Stimulated activated CD4-positive, alpha-beta T cell treated with anti-CD3 and anti-CD28 coated beads, Interleukin-4, amount 100 ng/mL, for 48 hours (primary cell): ENCODE measurements at places on chromosomes 7 and 10.

GRCh38 chr10:101195921-101196320, 33.3 kb downstream of the LBX1 start:
- DNase-seq, result no peak

DNA sequence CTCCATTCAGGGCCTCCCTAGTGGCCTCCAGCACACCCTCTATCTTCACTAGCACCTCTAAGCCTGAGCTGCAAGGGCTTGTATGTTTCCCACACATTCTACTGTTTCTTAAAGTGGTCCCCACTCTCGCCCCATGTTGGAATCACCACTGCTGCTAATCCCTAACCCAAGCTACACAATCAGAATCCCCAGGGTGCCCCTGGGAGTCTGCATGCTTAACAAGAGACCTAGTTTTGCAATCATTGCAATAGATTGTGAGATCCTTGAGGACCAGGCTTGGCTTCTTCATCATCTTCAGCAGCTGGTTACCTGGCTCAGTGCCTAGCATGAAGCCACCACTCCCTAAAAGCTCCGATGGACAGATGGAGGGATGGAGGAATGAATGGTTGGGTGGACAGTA, 113.9 kb downstream of the MYOF start:
- DNase-seq, result no peak

GRCh38 chr7:37109016-37109683, 339.5 kb downstream of the ELMO1 start:
- no peak for DNase-seq

DNA sequence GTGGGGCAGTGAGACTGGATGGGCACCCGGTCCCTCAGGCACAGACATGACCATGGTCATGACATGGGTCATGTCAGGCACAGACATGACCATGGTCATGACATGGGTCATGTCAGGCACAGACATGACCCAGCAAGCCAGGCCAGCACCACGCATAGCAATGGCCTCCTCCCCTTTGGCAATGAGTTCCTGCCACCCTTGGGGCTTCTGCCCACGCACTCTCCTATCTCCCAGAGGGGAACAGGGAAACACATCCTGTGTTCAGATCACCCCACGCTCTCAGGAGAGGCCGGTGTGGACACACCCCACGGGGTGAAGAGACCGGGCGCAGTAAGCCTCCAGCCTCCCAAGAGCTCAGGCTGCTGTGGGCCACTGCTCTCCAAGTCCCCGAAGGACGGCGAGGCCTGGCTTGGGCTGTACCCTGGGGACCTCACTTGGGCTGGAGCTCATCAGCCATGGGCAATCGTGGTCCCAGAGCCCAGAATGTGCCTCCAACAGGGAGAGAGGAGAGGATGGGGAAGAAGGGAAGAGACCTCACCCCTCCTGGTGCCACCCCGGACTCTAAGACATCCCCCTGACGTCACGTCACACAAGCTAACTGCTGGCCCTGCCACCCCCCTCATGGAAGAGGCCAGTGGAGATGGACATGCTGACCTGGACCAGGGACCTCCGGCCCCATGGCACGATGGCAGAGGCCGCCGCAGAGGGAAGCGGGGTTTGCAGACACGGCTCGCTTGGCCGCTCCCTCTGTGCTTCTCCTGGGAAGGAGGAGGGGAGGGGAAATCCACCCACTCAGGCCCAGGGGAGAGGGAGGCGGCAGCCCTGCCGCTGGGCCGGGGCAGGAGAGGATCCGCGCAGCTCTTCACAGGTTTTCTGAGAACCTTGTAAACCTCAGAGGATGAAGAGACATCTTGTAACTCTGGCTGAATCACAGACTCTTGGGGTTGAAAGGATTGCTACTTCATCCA, 269.6 kb downstream of the ELFN1 start:
- DNase-seq, result no peak

DNA sequence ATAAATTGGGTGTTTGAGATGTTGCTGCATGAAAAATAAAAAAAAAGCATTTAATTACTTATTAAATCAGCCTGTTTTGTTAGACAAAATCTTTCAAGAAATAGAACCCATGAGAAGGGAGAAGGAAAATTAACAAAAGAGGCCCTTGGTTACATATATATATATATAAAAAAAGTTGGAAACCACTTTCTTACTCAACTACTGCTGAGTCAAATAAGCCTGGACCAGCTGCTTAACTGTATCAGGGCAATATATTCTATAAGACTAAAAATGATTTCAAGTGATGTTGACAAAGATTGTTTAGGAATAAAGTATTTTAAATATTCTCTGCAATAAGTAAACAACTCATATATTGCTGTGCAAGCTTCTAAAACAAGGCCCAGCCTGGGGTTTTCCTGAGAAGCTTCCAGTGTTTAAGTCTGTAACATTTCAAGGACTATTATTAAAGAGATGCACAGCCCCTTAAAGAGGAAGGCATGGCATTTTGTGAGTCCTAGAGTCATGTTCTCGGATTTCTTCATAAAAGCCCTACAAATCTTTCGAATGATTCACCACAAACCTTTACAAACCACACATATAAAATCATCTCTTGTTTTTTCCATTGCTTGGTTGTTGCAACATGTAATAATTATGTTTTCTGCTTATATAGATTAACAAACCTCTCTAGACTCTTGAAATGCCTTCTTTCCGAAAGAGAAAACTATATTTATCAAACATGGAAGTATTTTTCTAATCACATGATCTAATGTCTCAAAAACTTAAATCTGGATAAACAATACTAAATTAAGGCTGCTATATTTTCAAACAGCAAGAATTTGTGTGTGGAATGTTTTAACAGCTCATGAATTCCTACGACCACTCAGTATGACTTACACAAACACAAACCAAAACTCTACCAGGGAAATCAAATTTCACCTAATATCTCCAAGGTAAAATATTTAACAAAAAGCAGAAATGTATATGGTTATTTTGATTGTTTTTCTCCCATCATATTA, 14.3 kb downstream of the JAZF1 start:
- no peak for DNase-seq

DNA sequence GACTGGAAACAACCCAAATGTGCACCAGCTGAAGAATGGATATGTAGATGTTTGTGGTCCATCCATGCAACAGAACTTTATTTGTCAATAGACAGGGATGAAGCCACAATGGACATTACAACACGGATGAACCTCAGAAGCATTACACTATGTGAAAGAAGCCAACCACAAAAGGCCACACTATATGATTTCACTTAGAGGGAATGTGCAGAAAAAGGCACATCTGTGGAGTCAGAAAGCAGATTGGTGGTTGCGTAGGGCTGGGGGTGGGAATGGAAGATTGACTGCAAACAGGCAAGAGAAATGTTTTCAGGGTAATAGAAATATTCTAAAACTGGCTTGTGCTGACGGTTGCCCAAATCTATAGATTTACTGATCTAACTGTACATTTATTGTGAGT, 34.3 kb upstream of the WASHC2A start:
- DNase-seq, result no peak

GRCh38 chr10:9166770-9167169, 1112.3 kb downstream of the GATA3 start:
- no peak for DNase-seq

DNA sequence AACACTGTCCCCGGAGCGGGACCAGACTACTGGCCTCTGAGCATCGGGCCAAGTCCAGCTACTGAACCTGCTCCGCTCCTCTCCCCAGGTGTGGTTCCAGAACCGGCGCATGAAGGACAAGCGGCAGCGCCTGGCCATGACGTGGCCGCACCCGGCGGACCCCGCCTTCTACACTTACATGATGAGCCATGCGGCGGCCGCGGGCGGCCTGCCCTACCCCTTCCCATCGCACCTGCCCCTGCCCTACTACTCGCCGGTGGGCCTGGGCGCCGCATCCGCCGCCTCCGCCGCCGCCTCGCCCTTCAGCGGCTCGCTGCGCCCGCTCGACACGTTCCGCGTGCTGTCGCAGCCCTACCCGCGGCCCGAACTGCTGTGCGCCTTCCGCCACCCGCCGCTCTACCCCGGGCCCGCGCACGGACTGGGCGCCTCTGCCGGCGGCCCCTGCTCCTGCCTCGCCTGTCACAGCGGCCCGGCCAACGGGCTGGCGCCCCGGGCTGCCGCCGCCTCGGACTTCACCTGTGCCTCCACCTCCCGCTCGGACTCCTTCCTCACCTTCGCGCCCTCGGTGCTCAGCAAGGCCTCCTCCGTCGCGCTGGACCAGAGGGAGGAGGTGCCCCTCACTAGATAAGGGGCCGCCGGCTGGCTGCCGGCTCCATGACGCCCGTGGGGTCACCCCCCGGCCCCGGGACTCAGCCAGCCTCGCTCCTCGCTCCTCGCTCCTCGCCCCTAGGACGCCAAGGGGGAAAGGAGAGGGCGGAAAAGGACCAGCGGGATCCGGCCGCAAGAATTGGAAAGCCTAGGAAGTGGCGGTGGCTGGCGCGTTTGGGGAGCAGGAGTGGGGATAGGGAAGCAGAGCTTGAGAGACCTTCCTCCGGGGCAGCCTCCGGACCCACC, 3.4 kb downstream of the EVX1 start:
- DNase-seq, result no peak

DNA sequence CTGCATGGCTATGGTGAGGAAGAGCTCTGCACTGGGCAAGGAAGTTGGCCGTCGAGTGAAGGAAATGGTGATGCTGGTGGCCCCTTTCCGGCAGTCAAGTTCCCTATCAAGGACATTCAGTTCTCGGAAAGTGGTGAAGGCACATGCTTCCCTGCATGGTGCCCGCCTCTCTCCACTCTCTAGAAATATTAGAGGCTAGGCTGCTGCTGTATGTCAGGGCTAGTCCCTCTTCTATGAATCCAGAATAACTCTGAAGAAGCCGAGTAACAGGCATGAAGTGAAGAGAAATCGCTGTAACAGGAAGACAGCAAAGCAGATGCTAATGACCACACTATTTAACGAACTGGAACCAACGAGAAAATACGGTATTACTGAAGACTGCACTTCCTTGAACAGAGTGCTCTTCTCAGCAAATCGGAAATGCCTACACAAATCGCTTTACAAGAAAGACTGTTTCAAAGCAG, 5.4 kb downstream of the IDI1 start:
- DNase-seq, result no peak

- no peak for DNase-seq
These were observed 248.3 kb downstream of the PHF14 start for GRCh38 chr7:11221984-11222383.
